ENCODE measurements at places on chromosomes 2 and 18.

DNA sequence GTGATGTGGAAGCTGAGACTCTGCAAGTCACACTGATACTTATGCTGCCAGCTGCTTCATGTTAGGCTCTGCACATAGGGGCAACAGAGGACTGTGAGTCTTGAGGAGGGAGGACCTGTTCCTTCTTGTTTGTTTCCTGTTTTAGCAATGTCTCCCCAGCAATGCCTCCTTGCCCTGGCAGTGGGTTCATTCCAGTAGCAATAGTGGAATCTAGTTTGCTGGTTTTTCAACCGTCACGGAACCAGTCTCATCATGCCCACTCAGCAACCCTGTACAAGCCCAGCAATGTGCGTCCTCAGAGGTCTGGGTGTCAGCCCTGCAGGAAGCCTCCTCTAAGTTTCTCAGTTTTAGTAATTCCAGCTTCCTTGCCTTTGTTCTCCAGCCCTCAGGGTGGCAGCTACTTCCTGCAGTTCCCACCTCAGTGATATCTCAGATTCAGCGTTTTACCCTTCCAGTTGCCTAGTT lies 20.5 kb upstream of the ITGB6 start:
- DNase-seq = peak; percentile 70

DNA sequence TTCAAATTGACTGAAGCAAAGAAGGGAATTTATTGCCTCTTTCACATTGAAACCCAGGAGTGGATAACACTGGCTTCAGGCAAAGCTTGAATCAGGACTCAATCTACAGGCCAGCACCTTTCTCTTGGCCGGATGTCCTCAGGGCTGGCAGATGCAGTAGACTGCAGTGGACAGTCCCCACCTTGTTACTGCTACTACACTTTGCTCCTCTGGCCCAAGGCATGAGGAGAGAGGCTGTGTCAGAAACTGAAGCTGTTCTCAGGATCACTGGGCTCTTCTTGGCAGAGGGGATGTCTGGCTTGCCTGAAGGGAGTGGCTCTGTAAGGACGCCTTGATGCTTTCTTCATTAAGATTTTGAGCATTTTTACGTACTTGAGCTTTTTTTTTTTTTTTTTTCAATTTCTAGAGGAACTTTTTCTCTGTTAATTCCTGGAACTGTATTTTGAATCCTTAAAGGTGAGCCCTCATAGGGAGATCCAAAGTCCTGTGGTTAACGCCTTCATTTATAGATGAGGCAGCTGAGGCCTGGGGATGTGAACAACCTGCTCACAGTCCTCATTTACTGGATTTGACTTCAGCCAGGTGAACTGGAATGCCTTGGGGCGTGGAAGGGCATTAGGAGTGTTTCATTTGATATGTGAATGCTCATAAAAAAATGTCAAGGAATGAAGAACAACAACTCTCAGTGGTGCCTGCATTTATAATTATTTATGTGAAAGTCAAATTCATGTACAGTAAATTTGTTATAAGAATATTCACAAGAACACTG lies 36.6 kb downstream of the CASP10 start:
- DNase-seq = no peak

GRCh38 chr2:129247751-129248150 lies 731.7 kb upstream of the RAB6C start:
- DNase-seq = no peak

DNA sequence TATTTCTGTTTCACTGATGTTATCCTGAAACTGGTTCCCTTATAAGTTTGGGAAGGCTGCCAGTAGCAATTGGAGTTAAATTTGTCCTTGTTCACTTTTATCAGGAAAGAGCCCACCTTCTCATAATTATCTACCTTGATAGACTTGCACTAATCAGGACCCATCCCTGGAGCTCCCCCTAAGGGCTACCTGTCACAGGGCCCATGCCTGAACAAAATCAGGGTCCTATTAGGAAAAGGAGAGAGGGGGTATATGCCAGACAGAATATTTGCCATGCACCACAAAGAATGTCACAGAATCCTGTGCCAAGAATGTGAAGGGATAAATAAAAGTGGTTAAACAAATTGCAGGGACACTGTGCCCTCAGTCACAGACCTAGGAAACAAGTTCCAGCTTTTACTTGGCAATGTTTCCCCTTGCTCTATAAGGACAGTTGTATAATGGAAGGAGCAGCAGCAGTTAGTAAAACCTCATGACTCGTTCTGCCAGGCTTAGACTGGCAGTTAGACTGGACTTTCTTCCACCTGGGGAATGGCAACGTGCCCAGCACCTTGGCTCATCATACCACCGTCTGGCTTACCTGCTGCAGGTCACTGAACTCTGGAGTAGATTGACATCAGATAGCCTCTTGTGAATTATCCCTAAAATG lies 32.3 kb upstream of the VWC2L start:
- DNase-seq = peak; percentile 9

- peak; percentile 23 for DNase-seq
Observed at GRCh38 chr18:74116633-74117554, 30.7 kb downstream of the FBXO15 start.

GRCh38 chr2:239774142-239774462 lies 251.0 kb downstream of the NDUFA10 start:
- no peak for DNase-seq

GRCh38 chr2:86477349-86477748 lies 36.2 kb downstream of the KDM3A start:
- DNase-seq = no peak

GRCh38 chr2:231039821-231040364 lies 2.6 kb downstream of the C2orf72 start:
- no peak for DNase-seq

DNA sequence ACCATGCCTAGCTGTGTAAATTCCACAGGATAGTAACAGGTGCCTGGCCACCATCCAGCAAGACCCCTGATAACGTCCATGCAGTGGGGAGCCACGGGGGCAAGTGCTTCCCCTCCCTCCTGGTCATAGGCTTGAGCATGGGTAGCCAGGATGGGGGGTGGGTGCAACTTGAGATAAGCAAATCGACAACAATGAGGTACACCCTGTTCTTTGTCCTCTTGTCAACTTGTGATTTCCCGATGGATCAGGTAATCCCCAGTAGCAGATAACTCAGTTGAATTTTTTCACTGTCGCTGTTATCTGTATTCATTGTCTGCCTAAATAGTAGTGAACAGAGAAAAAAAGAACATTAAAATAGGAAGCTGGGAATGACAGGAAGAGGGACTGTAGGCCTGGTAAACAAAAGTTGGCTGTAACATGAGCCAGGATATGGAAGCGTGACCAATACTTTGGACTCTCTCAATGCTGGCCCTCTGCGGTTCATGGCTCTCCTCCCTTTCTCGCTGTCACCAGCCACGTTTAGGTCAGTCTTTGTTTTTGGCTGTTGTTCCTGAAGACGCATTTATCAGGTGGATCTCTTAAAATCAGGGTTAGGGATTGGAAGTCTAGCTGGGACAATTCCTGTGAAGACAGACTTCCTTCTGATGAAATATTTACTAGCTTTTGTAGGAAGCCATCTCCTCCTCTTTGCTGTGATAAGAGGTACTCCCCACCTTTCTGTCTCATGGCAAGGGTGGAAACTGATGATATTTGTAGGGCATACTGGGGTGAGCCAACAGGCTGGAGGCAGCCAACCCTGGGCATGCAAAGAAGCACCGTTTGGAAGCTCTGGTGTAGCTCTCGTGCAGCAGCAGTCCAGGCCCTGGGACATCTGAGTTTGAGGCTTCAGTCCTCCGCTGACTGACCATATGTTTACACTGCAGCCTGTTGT lies 42.4 kb downstream of the TCF7L1 start:
- DNase-seq = peak; percentile 83

- DNase-seq = no peak
Observed at GRCh38 chr18:68262690-68263294, 452.1 kb downstream of the TMX3 start.

- DNase-seq = no peak
Observed at GRCh38 chr18:63232826-63233225, 86.7 kb downstream of the BCL2 start.

DNA sequence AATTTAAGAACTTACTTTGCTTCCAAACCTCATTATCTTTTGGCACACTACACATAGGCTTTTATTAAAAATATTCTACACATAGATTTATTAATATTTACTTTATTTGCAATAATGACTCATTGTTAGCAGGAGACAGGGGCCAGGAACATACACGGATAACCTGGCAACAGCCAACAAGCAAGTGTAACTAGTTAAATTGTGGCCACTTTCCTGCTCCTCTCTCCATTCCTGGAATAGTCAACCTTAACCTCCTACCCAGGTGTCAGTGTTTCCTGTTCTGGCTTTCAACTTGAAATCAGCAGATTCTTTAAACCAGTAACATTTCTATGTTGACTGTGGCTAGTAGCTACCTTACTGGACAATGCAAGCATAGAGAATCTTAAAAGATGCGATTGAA lies 26.5 kb downstream of the ACVR1 start:
- DNase-seq = no peak

- DNase-seq = no peak
Observed at GRCh38 chr2:114631146-114631545, 188.7 kb downstream of the DPP10 start.

DNA sequence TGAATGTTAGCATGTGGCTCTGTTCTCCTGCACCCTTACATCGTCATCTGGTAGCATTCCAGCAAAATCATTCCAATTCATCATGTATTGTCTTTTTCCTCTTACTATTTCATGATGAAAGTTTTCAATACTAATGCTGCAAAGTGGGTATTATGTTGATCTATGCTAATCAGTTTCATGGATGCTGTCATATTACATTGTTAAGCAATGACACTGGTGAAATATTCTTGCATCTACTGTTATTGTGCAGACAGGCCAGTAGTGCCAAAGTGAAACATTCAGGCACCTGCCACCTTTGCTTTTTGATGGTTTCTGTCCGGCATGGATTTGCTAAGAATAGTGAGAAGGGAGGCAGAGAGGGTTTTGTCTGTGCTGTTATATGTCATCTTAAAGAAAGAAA lies 76.1 kb upstream of the SMIM21 start:
- no peak for DNase-seq

GRCh38 chr18:48949606-48950535 lies 894 bp downstream of the SMAD7 start:
- peak; percentile 61 for DNase-seq

DNA sequence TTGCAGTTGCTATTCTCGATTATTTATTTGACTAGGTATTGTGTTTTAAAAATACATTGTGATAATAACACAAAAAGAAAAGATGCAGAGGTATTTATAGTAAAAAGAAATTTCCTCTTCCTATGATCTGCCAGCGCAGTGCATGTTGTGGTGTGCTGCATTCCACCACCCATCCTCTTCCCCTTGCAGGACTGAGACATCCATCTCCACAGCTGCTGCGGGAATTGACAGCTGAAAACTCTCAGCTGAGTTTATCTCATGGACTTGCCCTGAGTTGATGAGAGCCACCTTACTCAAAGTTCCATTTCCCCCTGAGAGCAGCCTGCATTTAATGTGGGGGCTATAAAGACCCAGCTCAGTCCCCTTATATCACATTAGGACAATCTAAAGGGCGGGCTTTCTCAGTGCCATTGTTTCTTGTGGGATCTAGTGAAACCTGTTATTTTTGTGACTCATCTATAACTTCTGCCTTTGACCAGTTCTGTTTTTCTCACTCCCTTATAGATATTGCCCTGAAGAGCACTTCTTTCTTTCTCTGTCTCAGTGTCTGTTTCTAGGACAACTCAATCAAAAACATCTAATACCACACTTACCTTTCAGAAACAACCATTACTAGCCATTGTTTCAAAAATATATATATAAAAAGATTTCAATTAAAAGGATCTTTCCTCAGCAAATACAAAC lies 698.5 kb downstream of the NR4A2 start:
- DNase-seq = peak; percentile 1

DNA sequence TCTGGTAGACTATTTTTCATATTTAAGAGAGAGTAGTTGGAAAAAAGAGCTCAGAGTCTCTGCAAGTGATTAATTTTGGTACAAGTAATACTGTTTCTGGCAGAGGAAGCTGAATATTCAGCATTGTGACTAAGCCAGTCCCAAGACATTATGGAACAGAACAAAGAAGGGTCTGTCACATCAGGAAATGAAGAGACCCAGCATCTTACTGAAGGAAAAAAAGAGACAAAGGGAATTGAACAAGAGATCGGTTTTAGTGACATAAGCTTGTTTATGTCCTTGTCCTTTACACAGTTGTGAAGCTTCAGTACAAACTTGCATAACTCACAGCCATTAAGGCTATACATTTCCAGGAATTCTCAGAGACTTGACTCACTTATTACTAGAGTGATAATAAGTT lies 568.5 kb upstream of the SLC8A1 start:
- peak; percentile 4 for DNase-seq

DNA sequence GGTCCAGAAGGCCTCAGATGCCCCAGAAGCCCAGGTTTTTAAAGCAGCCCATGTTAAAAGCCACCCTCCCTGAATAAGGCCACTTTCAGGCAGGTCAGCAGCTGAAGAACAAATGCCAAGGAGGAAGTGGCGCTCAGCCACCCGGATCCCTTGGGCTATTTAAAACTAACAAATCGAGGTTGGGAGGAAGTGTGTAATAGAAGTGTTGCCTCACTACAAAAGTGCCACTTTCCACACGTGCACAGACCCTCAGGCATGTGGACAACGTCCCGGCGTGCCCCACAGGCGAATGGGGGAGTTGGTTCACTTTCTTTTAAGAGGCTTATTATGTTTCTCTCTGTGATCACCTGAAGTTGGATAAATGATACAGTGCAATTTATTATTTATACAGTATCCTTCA lies 173.8 kb upstream of the SALL3 start:
- no peak for DNase-seq

DNA sequence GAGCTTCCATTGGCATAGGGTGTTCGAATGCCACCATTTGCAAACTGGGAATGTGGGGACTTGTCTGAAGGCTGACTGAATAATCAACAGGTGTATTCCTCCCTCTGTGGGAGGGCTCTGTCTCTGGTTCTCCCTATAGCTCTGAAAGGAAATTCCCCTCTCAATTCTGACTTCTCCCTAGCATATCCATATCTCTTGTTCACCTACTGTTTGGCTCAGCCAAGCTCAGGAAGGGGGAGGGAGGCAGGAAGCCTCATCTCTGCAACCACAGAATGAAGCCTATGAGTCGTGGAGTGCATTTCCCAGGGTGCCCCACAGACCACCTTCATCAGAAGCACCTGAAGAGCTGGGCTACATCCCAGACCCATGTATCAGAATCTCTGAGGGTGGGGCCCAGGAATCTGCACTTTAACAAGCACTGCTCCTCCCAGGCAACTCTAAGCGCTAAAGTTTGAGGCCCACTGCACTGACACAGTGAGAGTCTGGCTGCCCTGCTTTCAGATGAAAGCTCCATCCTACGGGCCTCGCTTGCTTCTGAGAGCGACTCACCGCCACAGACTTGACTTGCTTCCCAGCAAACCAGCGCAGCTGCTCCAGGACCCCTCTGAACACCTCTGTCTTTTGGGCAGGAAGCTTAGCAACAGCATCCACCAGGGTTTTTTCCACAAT lies 32.0 kb downstream of the XDH start:
- no peak for DNase-seq
